ENCODE measurements at places on chromosomes 3 and 15.

- DNase-seq, result no peak
Observed at GRCh38 chr3:59611649-59612443, 562.0 kb upstream of the CFAP20DC start.

DNA sequence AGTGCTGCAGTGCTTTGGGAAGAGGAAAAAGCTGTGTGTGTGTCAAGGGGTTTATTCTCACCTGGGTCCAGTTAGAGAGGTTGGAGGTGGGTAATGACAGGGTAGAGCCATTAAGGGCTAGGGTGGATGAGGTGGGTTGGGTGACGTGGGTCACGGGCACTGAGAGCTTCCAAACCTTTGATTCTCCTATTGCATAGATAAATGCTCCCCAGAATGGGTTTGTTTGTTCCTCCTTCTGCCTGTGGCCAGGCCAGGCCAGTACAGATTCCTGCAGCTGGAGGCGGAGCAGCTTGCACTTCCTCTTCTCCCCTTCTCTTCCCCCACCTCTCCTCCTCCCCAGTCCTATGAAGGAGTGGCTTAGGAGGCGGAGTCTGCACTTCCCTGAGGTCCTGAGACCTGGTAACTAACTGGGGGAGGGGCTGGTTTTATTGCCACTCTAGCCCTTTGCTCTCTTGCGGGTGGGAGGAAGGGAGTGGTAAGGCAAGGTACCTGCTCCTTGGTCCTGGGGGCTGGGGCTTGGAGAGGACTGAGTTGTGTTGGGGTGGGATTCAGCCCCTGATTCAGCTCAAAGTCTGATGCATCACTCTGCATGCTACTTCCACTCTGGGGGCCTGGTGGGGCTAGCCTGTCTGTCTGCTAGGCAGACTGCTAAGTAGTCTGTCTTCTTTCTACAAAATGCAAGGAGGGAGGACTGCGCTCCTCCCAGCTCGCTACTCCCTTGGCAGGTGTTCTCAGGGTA lies 3.5 kb downstream of the SPINT1 start:
- peak; percentile 65 for DNase-seq

- no peak for DNase-seq
Observed at GRCh38 chr3:20878691-20879090, 692.7 kb upstream of the SGO1 start.

GRCh38 chr15:63238171-63238570 lies 39.2 kb upstream of the APH1B start:
- no peak for DNase-seq

GRCh38 chr3:127790882-127791183 lies 31.5 kb downstream of the MGLL start:
- no peak for DNase-seq

DNA sequence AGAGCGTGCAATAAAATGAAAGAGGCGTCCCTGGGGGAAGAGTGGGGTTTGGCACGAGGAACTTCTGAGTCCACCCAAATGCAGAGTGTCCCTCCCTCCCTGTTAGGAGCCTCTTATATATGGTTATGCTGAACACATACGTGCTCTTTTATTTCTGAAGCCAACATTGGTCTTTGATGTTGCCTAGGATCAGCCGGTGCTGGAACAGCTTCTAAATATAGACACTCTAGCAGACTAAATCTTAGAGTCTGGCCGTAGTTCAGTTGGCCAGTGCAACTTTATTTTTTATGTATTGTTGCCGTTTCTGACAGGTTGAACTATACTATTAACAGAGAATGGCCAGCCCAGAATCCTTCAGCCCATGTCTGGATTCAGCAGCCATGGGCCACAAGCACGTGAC lies 128.7 kb downstream of the GHSR start:
- no peak for DNase-seq

GRCh38 chr15:73240866-73241499 lies 127.8 kb downstream of the HCN4 start:
- DNase-seq, result peak; percentile 44

GRCh38 chr15:75620841-75621391 lies 4.6 kb downstream of the SNUPN start:
- peak; percentile 78 for DNase-seq

GRCh38 chr15:62306851-62307504 lies 141.9 kb upstream of the C2CD4B start:
- DNase-seq, result peak; percentile 55

DNA sequence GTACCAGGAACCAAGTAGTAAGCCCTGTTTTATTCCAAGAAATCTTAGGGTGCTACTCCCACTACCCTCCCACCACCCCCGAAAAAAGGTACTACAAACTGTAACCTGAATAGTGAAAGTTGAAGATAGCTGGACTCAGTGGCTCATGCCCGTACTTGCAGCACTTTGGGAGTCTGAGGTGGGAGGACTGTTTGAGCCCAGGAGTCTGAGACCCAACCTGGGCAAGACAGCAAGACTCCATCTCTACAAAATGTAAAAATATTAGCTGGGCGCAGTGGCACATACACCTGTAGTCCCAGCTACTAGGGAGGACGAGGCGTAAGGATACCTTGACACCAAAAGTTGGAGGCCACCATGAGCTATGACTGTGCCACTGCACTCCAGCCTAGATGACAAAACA lies 7.9 kb downstream of the RHOA start:
- DNase-seq, result no peak

GRCh38 chr15:88913017-88913849 lies at the start of gene MFGE8:
TSS of gene MFGE8 (minus strand) at chr15:88913379. CDS start at chr15:88913319, 60 bp downstream.
- DNase-seq, result peak; percentile 81

DNA sequence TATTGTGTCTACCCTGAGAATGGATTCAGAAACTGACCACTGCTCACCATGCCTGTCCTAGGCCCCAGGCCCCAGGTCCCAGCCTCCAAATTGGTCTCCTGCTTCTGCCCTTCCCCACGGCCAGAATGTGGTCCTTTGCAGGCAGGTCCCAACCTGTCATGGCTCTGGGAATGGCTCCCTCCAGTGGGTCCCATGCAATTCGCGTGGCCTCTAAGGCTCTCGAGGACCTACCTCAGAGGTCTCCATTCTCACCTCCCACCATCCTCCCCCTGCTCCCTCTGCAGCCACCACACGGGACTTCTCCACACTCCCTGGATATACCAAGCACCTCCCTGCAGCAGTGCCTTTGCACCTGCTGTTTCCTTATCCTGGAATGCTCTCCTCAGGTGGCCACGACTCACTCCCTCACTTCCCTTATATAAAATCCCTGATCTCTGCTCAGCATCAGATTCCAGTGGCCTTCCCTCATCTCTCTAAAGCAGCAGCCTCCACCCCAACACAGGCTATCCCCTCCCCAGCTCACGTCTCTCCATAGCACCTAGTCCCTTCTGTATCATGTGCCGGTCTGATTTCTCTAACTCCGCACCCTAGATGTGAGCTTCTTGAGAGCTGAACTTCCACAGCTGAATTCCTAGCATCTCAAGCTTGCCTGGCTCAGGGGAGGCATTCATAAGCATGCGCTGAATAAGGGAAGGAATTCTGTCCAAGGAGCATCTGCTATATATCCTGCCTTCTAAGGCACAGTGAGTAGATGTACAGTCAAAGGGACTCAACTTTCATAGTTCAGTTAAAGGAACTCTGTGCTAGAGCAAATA lies 56.9 kb downstream of the ARRDC4 start:
- DNase-seq, result no peak

GRCh38 chr15:70195587-70196305 lies 98.0 kb upstream of the TLE3 start:
- peak; percentile 87 for DNase-seq

DNA sequence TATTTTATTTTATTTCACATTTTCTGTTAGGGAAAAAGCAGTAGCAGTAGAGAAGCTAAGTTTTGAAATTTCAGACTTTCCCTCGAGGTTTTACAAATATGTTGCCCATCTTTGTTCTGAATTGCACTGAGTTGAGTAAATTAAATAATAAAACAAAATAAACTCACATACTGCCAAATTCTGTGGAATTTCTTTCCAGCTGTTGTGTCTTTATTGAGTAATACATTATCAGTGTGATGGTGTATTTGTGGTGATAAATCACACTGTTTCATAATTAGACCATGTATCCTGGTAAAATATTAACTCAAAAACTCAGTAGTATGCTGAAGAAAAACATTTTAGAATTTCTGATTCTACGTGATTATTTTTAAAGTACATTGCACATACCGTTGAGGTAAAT lies 592.1 kb downstream of the SI start:
- no peak for DNase-seq

DNA sequence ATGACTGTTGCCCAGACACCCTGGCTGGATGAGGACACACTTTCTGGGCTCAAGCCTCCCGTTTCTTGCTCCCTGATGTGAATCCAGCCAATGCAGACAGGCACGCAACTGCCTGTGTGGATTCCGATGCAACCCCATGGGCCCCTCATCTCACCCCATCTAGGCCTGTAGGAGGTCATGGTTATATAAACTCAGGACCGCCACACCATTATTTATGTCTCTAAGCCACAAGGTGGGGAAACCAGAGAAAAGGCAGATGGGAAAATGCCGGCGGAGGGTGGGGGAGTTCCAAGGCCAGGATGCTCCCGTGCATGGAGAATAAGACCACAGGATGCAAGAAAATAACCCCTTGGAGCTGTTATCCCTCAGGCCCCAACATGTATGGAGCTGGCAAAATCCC lies 2.0 kb downstream of the MESP1 start:
- DNase-seq, result no peak

- no peak for DNase-seq
Observed at GRCh38 chr15:43881245-43881644, 54.4 kb downstream of the WDR76 start.

- no peak for DNase-seq
Observed at GRCh38 chr15:30901889-30902288, 1.8 kb upstream of the FAN1 start.

DNA sequence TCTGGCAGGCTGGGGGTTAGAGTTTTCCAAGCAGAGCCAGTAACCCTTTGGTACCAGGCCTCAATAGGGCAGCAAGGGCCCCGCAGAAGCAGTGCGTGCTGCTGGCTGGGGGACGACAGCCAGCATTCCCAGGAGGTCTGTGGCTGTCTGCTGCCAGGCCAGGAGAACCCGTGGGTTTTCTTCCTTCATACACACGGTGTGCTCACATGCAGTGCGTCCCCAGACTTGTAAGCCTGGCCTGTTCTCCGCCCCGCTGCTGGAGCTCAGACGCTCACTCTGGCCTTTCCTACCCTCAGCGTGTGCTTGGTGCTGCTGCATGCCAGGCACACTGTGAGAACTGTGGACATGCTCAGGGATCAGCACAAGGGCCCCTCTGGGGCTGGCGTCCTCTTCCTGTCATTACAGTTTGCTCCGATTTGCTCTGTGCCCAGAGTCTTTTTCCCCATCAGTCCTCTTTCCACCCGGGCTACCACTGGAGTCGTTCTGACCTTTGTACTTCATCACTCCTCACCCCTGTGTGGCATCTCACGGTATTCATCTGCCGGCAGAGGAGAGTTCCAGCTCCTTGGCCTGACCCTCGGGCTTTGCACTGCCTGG lies 149.5 kb downstream of the DNAJB8 start:
- DNase-seq, result no peak

DNA sequence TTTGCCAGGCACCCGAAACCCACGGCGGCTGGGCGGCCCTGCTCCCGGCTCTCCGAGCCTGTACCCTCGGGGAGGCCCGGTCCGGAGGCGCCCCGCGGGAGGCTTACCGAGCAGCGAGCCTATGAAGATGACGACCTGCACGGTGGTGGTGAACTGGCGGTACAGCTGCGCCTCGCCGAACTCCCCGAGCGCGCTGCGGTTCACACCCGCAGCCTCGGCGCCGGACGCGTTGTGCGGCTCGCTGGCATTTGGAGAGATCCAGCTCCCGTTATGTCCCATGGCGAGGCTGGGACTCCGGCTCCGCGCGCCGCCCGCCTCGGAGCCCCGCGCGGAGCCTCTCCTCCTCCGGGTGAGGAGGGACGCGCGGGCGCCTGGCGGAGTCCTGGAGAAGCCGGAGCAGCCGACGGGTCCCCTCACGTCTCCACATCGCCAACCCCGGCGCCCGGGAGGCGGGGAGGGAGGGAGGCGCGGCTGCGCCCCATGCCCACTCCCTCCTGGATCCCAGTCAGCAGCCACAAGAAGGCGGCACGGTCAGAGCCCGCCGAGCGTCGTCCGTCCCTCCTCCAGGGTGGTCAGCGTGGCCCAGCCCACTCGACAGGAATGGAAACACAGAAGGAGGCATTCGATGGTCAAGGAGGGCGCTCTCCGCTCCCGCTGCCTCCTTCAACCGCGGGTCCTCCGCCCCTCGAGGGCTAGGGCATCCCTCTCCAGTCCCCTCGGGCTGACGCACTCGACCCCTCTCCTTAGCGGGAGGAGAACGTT lies at the start of gene GPR176:
Gene GPR176 (minus strand): TSS at position 519 of the 762 bp plus-strand sequence. CDS start 240 bp downstream, at position 279.
- DNase-seq, result peak; percentile 58

GRCh38 chr15:92663250-92663951 lies 7.8 kb upstream of the FAM174B start:
- no peak for DNase-seq

- no peak for DNase-seq
Observed at GRCh38 chr3:147941969-147942368, 532.8 kb downstream of the ZIC1 start.

DNA sequence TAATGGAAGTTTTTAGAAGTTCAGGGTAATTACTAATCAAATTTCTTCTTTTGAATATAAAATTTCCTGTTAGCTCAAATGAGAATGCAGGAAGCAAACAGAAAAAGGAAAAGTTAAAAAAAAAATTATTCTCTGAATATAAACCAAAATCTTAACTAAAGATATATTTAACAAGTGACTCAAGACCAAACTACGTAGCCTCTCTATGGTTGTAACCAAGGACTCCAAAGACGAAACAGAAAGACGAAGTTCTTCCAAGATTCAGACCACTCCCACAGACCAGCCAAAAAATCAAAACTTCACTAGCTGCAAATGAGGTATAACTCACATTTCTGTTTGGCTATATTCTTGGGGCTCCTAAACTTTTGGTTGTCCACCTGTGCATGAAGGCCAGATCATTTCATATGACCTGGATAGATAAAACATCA lies 846.5 kb upstream of the ALCAM start:
- DNase-seq, result no peak

DNA sequence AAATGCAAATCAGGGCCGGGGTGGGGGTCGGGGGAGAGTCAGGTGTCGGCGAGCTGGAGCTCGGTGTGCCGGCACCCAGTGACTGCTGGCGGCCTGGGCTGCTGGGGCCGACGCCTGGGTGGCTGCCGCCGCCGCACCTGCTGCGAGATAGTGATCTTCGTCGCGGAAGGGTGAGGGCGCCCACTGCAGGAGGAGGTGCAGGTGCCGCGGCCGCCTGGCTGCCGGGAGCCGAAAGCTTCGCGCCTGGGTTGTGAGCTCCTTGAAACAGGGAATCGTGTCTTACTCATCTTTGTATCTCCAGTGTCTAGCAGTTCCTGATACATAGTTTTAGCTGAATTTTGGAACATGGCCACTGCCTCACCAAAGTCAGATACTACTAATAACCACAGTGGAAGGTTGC lies 64.0 kb upstream of the CPOX start:
- DNase-seq, result peak; percentile 24
